ENCODE measurements at places on chromosomes 3 and 15.

GRCh38 chr3:123286308-123287023 is 84.7 kb downstream of the SEC22A start:
- DNase-seq, result no peak

DNA sequence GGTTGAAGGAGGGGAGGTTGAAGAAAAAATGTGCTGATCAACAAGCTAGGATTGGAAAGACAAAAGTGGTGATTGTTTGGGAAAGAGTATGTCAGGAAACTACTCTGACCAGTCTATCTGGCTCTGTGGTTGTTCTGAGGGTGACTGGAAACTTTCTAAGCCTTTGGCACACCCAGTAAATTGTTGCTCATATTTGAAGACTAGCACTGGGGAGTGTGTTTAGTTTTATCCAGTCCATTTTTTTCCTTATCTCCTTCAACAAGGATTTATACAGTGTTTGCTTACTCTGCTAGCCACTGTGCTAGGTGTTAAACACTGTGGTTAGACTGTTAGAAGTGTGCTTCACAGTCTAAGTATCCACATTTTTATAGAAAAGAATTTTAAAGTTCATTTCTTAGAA is 28.8 kb downstream of the PPM1L start:
- DNase-seq, result no peak

DNA sequence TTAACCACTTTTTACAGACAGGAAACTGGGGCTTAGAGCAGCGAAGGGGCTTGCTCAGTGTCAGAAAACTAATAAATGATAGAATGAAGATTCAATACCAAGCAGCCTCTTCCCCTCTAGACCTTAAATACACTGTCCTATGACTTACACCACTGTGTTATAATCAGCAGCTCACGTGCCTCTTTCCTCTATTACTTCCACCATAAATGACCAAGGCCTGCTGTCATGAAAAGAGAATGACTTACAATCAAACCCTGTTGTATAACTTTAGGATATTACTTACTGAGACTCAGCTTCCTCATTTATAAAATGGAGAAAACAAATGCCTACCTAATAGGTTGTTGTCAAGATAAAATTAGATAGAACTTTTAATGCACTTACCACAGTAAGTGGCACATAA is 11.6 kb downstream of the FMN1 start:
- no peak for DNase-seq

- DNase-seq, result no peak
Measured at GRCh38 chr3:54261141-54261540, 138.8 kb downstream of the CACNA2D3 start.

GRCh38 chr15:70625438-70625837 is 137.9 kb downstream of the UACA start:
- no peak for DNase-seq

- DNase-seq, result no peak
Measured at GRCh38 chr3:140298043-140298442, 363.1 kb downstream of the CLSTN2 start.

GRCh38 chr3:40191850-40192448 is 117.6 kb upstream of the EIF1B start:
- DNase-seq, result no peak

DNA sequence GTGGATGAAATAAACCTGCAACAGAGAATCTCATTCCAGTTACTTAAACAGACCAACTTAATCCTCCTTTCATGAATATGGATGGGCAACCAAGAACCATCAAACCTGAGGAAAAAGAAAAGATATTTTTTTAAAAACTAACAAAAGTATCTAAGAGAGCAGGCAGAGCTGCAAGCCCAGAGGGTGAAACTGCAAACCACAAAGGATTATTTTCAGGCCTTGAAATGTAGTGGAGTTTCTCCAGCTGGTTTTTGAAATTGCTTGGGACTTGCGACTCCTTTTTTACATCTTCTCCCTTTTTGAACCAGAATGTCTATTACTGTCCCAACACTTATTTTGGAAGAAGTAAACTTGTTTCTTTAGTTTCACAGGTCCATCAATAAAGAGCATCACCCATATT is 87.4 kb downstream of the STAG1 start:
- DNase-seq, result no peak

- no peak for DNase-seq
Measured at GRCh38 chr15:63334821-63335220, 46.8 kb downstream of the CA12 start.

DNA sequence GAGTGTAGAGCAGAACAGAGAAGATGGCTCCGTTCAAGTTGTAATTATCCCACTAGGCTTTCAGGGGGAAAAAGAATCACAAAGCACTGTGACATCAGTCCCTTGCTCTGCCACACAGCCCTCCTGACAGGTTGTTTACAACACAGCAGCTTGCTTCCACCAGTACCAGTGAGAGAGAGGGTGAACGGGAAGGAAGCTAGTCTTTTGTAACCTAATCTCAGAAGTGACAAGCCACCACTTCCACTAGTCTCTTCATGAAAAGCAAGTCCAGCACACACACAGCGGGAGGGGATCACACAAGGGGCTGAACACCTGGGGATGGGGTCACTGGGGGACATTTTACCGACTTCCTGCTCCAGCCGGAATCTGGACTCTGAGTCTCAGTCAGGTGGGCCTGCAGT is 86.3 kb downstream of the FAM81A start:
- no peak for DNase-seq

- no peak for DNase-seq
Measured at GRCh38 chr3:53694046-53694445, 152.2 kb downstream of the CHDH start.

- no peak for DNase-seq
Measured at GRCh38 chr15:100922192-100923040, 3.3 kb downstream of the LRRK1 start.

DNA sequence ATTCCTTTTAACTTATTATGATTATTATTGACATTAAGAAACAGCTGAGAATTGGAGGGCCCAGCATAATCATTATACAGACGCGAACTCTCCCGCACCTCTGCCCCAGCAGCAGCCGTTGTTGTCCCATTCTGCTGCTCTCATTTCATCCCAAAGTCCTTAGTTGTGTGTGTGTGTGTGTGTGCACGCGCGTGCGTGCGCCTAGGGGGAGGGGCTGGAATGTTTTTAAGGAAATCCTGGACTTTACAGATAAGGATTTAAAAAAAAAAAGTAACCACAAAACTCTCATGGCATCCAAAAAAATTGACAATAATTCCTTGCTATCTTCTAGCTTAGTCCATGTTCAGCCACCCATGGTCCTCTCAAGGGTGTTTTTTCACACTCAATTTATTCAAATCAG is 134.2 kb downstream of the WNT7A start:
- no peak for DNase-seq

Measured in CD4-positive, alpha-beta memory T cell (primary cell).